Stimulated activated CD4-positive, alpha-beta T cell treated with anti-CD3 and anti-CD28 coated beads, Interleukin-12 subunit alpha, Interleukin-12 subunit beta, amount 100 ng/mL, for 4 hours (primary cell): ENCODE measurements at places on chromosomes 3 and 15.

DNA sequence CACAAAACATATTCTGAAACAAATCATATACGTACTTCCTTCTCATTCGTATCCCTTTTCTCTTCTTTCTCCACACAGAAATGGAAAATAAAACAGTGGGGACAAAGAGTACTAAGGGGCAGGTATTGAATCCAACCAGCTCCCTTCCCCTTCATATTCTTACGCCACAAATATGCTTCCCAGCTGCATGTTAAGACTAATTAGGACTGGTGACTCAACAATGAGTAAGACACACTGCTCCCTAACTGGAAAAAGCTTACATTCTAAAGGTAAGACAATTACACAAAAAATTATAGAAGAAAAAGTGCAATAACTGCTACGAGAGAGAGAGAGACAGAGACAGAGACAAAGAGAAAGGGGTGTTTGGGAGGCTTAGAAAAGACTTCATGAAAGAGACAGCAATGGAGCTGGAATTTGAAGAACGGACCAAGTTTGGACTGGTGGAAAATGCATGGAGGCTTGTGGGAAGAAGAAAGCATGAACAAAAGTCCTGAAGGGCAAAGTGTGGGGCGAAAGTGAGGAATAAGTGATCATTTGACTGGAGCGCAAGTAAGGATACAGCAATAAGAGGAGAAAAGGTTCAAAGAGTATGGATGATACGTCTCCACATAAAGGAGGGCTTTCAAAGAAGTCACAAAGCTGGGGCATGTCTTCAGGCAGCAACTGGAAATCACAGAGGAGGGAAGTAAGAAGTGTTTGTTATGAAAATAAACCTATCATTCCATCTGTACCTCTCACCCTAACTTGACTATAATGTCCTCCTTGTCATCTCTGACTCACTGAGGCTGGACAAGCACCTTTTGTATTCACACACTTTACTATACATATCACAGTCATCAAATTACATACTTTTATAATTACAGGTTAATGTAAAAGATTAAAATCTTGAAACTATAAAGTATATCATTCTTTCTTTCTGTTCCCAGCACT is 49.2 kb downstream of the RYK start:
- DNase-seq = no peak

DNA sequence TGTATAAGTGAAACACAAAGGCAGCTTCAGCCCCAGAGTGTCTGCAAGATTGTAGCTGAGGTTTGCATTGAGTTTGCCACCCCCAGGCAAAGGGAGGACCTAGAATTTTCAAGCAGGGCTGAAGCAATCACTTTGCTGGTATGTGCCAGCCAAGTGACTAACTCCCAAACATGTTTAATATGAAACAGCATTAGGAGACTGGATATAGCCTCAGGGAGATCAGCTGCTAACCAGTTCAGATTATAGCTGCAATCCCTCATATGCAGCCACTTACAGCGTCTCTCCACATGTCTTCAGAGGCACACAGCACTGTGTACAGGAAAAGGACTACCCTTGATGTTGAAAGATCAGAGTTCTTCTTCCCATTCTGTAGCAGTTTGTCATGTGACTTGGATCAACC is 38.4 kb upstream of the PPP2R3A start:
- DNase-seq = no peak

- DNase-seq = no peak
Measured at GRCh38 chr3:77825001-77825827, 785.3 kb downstream of the ROBO2 start.

- no peak for DNase-seq
Measured at GRCh38 chr15:39860200-39860599, 59.9 kb downstream of the GPR176 start.

- DNase-seq = no peak
Measured at GRCh38 chr3:140285380-140285779, 350.4 kb downstream of the CLSTN2 start.

DNA sequence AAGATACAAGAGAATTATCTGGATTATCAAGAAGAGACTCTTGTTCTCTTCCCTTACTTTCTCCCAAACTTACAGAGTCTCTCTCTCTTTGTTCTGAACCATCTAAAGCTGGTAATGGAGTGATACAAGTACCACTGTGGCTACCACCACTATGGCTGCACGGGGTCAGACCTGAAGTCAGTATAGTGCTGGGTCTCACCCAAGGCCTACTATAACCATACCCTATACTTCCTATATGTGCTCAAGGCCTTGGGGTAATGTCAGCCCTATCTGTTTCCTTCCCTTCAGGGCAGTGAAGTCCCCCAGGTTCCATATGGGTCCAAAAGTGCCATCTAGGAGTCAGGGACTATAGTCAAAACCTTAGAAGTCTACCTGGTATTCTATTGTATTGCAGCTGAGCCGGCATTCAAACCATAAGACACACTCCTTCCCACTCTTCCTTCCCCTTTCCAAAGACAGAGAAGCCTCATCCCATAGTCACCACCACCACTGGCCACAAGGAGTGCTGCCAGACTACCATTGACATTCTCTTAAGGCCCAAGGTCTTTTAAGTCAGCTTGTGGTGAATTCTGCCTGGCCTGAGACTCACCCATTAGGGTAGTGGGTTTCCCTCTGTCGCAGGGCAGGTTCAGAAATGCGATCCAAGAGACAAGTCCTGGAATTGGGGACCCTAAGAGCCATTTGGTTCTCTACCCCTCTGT is 615.0 kb upstream of the NECTIN3 start:
- DNase-seq = no peak

GRCh38 chr3:141686466-141687291 is 51.4 kb upstream of the RNF7 start:
- no peak for DNase-seq

GRCh38 chr3:14505803-14506500 is 34.2 kb downstream of the GRIP2 start:
- DNase-seq = no peak

GRCh38 chr3:32208447-32208846 is 30.0 kb upstream of the CMTM8 start:
- no peak for DNase-seq

- DNase-seq = no peak
Measured at GRCh38 chr15:98684995-98685525, 36.7 kb downstream of the IGF1R start.

GRCh38 chr3:32041316-32041715 is 59.8 kb downstream of the ZNF860 start:
- no peak for DNase-seq

DNA sequence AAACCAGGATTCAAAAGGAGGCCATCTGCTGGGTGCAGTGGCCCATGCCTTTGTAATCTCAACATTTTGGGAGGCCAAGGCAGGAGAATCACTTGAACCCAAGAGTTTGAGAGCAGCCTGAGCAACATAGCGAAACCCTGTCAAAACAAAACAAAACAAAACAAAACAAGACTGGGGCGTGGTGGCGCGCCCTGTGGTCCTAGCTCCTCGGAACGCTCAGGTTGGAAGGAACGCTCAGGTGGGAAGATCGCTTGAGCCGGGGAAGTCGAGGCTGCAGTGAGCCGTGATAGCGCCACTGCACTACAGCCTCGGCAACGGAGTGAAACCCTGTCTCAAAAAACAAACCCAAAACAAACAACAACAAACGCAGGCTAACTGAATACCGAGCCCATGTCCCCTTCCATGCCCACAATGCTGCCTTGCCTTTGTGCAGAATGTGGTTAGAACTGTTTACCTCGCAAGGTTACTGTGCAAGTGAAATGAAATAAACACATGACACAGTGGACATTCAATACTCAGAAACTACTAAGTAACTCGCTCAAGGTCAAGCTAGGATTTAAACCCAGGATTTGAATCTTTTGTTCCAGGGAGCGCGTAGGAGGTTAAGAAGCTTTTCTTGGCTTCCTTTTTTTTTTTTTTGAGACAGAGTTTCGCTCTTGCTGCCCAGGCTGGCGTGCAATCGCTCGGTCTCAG is 766 bp upstream of the EMC4 start:
- DNase-seq = no peak

DNA sequence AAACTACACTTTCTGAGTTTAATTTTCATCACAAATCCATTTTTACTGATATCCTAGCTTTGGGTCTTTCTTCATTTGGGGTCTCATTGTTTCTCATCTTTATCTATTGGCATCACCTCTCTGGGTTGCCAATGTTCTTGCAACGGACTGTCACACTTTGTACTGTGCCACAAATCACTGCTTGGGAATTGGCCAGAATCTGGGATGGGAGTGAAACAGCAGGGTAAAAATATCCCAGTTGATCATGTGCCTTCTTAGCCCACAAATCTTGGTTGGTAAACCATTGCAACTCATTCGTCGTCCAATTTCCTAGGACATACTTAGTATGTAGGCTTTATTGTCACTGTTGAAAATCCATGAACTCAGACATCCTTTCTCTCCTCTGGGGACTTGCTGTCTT is 698.5 kb downstream of the OTOL1 start:
- no peak for DNase-seq

- no peak for DNase-seq
Measured at GRCh38 chr15:47972738-47973137, 148.1 kb upstream of the SLC24A5 start.
